ENCODE measurements at places on chromosomes 5 and 9.

- DNase-seq: no peak
Measured at GRCh38 chr5:60402161-60402785, 297.7 kb downstream of the DEPDC1B start.

- no peak for DNase-seq
Measured at GRCh38 chr9:116060631-116061030, 93.0 kb upstream of the PAPPA start.

DNA sequence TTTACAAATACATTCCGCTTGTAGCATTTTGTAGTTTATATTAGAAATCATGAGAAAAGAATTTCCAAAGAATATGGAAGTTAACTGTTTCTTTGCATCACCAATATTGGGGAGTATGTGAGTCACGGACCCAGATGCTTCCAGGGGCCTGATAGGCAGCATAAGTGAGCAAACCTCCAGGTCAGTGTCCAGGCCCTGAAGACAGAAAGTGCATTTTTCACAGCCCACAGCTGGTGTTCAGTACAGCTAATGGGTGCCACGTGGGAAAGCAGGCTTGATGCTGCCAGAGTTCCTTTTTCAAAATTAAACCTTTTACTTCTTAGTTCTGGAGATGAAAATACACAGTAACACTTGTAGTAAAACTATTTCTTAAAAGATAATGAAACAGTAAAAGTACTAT lies 454.4 kb upstream of the ACTBL2 start:
- DNase-seq: no peak

GRCh38 chr9:99796231-99796630 lies 25.5 kb upstream of the NR4A3 start:
- no peak for DNase-seq

DNA sequence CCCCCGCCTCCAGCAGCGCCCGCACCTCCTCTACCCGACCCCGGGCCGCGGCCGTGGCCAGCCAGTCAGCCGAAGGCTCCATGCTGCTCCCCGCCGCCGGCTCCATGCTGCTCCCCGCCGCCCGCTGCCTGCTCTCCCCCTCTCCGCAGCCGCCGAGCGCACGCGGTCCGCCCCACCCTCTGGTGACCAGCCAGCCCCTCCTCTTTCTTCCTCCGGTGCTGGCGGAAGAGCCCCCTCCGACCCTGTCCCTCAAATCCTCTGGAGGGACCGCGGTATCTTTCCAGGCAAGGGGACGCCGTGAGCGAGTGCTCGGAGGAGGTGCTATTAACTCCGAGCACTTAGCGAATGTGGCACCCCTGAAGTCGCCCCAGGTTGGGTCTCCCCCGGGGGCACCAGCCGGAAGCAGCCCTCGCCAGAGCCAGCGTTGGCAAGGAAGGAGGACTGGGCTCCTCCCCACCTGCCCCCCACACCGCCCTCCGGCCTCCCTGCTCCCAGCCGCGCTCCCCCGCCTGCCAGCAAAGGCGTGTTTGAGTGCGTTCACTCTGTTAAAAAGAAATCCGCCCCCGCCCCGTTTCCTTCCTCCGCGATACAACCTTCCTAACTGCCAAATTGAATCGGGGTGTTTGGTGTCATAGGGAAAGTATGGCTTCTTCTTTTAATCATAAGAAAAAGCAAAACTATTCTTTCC lies 19.3 kb downstream of the CDKN2A start:
- no peak for DNase-seq

DNA sequence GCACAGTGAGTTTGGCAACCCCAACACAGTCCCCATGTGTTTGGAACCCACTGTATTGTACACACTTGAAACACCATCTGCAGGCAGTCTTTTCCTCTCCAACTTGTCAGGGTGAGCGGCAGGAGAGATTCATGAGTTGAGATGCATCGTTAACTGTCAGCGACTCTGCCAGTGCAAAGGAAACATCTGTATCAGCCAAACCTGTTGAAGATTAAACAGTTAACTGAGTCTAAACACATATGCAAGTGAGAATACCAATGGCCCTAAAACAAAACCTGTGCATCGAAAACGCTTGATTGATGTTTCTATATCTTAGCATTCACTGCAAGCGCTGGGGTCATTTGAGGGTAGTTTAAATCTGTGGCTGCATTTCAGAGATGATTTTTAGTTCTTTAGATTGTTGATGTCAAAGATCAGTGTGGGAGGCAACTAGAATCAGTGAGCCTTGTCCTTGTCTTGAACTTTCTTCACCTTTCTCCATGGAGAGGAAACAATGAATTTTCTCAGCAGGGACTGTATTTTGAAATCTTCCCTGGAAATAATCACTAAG lies 41.3 kb upstream of the PAM start:
- peak; percentile 88 for DNase-seq

GRCh38 chr5:111367115-111367514 lies 142.9 kb downstream of the CAMK4 start:
- DNase-seq: no peak

DNA sequence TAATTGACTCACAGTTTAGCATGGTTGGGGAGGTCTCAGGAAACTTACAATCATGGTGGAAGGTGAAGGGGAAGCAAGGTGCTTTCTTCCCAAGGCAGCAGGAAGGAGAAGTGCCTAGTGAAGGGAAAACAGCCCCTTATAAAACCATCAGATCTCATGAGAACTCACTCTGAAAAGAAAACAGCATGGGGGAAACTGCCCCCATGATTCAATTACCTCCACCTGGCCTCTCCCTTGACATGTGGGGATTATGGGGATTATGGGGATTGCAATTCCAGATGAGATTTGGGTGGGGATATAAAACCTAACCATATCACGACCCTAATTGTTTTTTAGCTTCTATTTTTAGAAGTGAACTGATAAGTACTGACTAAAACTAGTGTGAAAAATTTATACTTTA lies 1377.5 kb upstream of the DMAC1 start:
- DNase-seq: no peak

DNA sequence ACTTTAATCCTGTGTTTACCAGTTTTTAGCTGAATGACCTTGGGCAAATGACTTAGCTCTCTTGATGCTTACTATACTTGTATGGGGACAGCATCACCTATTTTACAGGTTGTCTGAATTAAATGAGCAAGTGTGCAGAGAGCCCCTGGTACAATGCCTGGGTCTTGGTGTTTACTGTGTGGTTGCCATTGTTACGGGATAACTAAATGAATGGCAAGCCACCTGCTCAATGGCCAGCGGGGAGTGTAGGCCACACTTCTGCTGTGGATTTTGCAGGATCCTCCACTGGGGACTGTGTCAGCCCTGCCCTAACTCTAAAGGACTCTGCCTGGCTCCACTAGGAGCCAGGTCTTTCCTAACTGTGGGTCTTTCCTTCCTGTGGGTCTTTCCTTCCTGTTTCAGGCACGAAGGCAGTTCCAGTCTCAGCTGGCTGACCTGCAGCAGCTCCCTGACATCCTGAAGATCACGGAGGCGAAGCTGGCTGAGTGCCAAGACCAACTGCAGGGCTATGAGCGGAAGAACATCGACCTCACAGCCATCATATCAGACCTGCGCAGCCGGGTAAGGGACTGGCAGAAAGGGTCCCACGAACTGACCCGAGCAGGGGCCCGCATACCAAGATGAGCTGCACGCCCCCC lies 10.3 kb upstream of the GLE1 start:
- DNase-seq: no peak

DNA sequence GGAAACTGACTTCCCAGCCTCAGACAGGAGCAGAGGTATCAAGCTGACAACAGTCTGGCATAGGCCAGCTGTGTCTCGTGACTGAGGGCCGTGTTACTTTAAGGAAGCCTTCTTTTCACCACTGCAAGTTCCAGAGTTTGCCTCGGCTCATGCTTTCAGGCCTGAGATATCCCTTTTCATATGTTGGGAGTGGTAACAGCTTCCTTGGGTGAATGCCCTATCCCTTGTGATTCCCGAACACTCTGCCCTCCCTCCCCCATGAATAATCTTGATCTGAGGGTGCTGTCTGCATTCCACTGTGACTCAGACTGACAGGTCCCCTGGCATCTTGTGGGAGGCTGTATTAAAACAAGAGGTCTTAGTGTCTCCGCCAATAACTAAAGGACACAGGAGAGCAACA lies 49.7 kb upstream of the ARL15 start:
- no peak for DNase-seq

GRCh38 chr5:130386155-130386554 lies 481.9 kb downstream of the CHSY3 start:
- no peak for DNase-seq

GRCh38 chr9:88596376-88596775 lies 61.4 kb downstream of the NXNL2 start:
- DNase-seq: no peak

- DNase-seq: no peak
Measured at GRCh38 chr5:39068099-39068498, 6.1 kb downstream of the RICTOR start.

DNA sequence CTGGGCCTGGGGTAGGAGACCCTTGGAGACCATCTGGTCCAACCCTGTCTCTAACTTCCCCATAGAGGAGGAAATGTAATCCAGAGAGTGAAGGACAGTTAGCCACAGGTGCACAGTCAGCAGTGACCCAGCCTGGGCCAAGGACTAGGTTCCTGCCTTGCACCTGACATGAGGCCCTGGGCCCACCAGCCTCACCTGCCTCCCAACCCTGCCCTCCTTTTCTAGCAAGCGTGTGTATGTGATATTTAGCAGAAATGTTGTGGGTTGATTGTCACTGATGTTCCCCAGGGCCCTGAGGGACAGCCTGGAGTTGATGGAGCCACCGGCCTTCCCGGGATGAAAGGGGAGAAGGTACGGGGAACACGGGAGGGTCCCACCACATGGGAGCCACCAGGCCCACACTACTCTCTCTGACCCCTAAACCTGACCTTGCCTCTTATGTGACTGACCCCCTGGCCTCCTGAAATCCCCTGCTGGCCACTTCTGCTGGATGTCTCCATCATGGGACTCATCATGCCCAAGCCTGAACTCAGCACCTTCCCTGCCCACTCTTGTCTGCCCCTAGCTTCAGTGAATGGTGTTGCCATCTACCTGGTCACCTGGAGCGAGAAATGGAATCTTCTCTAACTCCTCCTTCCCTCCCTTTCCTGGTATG lies 79.2 kb upstream of the TGFBR1 start:
- DNase-seq: no peak

- no peak for DNase-seq
Measured at GRCh38 chr5:78486218-78486617, 125.8 kb downstream of the SCAMP1 start.

DNA sequence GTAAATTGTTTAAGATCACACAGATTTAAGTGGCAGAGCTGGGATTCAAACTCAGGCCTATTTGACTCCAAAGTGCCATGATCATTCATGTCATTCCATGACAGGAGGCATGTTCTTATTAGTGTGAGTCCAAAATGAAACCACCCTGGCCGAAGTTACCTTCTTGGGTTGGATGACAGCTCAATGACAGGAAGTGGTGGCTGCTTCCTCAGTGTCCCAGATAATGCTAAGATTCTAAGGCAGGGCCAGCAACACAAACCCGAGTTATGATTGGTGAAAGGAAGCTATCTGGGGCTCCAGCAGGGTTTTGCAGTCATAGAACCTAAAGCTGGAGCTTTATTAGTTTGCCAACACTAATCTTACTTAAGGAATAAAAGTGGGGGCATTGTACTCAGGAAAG lies 340.4 kb downstream of the SLIT3 start:
- no peak for DNase-seq

- DNase-seq: no peak
Measured at GRCh38 chr5:116520771-116521170, 53.9 kb downstream of the SEMA6A start.

DNA sequence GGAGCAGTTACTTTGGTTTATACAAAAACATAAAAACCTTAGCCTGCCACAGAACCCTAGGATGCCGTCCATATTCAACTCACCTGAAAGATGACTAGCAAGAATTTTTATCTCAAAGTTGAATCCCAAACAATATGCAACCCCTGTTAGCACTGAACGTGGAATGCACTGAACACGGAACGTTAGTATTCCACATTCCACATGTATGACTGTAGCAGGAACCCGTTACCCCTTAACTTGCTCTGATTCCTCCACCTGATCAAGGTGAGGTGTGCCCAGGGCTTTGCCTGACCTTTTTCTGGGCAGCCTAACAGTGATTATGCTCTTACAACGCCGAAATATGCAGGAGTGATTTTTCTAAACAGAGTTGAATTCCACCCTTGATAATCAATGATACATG lies 43.7 kb downstream of the AK8 start:
- DNase-seq: no peak

DNA sequence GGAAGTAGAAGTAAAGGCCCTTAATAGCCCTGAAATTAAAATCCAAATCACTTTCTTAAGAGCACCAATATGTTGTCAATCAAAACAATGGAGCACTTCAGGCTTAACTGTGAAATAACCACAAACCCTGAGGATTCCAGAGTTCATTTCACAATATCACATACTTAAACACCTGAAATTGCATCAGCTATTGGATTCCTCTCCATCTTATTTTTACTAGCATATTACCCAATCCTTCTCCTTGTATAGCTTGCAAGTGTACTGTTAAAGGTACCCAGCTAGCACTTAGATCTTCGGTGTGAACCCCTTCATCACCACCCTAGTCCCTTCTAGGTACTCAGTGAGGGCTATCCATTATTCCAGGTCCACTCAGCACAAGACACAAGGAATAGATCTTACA lies 287.3 kb downstream of the EFNA5 start:
- DNase-seq: no peak

DNA sequence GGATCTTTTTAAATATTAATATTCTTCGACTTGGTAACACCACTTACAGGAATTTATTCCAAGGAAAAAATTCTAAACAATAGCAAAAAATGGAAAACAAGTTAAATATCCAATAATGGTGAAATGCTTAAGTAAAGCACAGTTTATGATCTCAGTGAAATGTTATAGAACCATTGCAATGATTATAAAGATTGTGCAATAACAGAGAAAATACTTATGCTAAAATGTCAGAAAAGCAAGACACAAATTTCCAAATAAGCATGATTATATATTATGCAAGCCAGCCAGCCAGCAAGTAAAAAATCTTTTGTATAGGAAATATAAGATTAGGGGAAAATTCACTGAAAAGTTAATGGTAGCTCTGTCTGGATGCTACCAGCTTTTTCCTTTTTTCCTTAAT lies 102.7 kb upstream of the EFNA5 start:
- no peak for DNase-seq

DNA sequence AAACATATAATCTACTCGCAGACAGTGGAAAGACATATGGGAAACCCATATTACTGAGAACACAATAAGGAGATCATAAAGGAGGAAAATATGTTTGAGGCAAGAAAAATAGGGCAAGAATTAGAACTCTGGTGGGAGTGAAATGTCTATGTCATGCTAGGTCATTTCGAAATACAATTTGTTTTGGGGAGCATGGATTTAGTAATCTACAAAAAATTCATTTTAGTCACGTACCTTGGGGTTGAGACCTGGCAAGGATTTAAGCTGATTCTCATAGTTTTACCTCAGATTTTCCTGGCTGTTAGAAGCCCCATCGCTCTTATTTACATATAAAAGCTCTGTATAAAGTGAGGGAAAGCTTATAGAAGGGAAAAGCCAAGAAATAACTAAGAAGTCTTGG lies 11.5 kb upstream of the CSNK1G3 start:
- no peak for DNase-seq

DNA sequence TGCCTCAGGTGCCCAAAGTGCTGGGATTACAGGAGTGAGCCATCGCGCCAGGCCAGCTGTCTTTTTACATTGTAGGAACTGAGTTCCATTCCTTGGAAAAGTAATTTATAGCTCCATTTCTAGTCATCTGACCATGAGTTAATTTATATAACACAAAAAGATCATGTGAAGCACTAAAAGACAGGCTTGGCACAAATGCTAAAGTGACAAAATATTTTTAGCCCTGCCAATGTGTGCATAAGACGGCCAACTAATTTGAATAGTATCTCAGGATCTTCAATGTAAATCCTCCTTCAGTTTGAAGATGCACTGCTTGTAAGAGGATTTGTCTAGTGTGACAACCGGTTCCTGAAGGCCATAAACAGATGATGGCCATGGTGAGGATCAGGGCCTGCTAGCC lies 49.1 kb downstream of the MTMR12 start:
- no peak for DNase-seq

- DNase-seq: no peak
Measured at GRCh38 chr5:66828046-66828547, 231.9 kb downstream of the MAST4 start.

All from RPMI8226 (cell line).